ENCODE measurements at places on chromosomes 5 and 9.

DNA sequence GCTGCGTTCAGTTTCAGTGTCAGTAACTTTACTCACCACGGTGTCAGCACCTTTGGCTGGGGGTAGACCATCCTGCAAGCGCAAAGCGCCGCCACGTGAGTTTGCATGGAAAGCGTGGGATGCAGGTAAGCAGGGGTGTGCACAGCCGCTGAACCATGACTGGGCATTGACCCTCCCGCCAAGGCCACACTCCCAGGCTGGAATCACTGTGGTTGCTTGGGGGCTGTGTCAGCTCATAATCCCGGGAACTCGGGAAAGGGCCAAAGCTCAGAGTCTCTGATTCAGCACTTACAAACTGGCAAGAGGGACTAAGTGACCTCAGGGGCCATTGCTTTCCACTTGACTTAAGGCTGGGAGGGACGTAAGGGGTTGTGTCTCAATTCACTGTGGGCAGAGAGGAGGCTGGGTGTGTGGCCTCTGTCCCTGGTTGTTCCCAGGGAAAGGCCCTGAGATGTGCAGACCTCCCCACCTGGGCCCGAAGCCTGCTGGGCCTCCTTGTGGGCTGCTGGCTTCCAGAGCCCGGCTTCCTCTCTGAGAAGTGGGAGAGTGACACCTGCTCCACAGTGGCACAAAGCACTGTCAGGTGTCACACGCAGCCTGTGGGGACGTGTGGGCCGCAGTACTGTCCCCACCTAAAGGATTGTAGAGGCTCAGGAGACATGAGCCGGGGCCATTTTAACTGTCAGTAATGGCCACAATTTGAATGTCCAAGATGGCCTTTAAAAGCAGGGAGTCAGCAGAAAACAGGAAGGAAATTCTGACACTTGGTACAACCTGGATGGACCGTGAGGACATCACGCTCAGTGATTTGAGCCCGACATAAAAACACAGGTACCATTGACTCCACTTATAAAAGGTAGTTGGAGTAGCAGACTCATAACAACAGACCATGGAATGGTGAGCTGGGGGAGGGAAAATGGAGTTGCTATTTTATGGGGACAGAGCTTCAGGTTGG is 16.7 kb downstream of the ABO start:
- DNase-seq, result no peak

GRCh38 chr9:74173284-74173683 is 323.9 kb upstream of the RORB start:
- DNase-seq, result no peak

GRCh38 chr9:33443047-33443446 is 4.3 kb downstream of the AQP3 start:
- DNase-seq, result no peak

GRCh38 chr9:88680505-88681160 is 145.7 kb downstream of the NXNL2 start:
- DNase-seq, result no peak

DNA sequence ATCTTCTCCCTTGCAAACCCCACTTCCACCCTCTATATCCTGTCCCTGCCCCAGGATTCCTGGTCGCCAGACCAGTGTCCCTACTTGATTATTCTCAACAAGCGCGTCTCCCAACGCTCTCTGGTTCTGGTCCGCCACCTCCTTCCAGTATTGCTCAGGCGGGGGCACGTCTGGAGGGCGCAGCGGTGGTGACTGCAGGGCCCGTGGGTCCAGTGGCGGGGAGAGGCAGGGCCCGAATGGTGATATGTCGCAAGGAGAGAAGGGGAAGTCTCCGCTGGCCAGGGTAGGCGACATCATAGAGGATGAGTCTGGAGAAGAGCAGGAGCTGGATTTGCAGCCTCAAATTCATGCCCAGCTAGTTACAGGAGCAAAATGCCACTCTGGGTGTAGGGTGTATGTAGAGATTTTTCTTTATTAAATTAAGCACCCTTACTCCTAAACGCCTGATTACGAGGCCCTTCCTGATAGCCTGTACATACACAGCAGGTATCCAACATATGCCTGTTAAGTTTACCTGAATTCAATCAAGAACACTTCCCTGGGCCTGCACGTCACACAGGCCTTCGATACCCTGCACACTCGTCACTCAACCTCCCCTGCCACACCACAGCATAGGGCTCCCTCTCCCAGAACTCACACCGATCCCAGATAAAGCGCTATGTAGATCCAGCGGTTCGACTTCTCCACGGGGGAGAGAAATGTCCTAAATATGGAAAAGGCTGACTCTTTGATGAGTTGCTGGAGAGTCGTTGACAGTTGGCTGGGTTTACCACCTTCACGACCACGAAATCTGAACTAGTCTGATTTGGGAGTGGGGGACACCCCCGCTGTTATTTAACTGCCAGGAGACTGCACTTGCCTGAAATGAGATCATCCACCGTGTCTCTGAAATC is 4.8 kb downstream of the MCIDAS start:
- no peak for DNase-seq

DNA sequence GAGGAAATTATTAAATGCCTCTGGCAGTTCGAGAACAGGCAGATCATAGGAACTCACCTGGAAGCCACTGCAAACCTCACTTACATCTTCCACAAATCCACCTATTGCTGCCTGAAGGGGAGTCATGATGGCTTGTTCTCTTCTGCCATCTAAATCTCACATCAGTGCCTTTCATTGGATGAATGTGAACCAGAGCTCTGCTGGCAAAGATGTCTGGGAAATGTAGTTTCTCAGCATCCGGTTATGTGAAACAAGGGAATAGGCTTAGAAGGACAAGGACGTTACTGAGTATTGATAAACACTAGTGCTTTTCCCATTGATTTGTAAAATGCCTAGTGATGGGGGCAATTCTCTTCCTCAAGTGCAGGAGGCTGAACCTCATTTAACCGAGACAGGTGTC is 483.3 kb downstream of the ARHGEF28 start:
- DNase-seq, result no peak

- no peak for DNase-seq
Measured at GRCh38 chr5:88393716-88394535, 125.3 kb upstream of the TMEM161B start.

GRCh38 chr9:2125906-2126305 is 110.8 kb downstream of the SMARCA2 start:
- DNase-seq, result no peak

GRCh38 chr9:109440117-109440515 is 58.0 kb downstream of the PTPN3 start:
- DNase-seq, result no peak

DNA sequence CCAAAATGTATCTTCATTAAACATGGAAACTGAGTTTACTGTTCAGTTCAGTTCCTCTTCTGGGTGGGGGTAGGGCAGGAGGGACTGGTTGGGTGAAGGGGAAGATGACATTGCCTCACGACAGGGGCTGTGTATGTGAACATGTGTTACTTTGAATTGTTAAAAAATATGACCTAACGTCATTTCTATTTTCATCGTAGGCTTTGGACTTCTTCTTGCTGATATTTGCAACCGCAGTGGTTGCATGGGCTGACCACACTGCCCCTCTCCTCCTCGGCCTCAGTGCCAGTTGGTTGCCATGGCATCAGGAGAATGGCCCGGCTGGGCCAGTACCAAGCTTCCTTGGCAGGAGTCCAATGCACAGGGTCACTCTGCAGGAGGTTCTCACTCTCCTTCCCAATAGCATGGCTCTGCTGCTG is 41.5 kb downstream of the HACD4 start:
- no peak for DNase-seq

DNA sequence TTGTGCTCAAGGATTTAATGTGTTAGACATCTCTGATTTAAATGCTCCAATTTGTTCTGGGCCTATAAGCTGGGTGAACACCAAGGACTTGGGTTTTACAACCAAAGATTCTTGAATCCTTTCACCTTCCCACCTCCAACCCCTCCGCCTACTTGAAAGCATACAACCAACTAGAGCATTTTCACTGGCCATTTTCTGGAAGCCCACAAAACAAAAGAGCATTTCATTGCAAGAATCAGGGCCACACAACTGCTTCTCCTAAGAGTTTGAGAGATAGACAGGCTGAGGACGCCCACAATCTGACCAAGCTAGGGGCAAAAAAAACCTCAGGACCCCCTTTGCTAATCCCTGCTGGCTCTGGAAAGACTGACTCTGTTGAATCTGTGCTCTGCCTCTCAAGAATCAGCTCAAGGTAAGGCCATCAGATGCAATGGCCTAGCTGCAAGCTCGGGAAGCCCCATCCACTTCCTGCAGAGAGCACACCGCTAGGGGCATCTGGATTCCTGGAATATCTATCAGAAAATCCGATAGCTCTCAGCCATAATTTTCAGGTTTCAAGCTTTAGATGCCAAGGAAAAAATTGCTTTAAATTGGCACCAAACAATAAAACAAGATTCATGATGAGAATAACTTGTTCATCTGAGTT is 57.7 kb downstream of the RETREG1 start:
- DNase-seq, result no peak

DNA sequence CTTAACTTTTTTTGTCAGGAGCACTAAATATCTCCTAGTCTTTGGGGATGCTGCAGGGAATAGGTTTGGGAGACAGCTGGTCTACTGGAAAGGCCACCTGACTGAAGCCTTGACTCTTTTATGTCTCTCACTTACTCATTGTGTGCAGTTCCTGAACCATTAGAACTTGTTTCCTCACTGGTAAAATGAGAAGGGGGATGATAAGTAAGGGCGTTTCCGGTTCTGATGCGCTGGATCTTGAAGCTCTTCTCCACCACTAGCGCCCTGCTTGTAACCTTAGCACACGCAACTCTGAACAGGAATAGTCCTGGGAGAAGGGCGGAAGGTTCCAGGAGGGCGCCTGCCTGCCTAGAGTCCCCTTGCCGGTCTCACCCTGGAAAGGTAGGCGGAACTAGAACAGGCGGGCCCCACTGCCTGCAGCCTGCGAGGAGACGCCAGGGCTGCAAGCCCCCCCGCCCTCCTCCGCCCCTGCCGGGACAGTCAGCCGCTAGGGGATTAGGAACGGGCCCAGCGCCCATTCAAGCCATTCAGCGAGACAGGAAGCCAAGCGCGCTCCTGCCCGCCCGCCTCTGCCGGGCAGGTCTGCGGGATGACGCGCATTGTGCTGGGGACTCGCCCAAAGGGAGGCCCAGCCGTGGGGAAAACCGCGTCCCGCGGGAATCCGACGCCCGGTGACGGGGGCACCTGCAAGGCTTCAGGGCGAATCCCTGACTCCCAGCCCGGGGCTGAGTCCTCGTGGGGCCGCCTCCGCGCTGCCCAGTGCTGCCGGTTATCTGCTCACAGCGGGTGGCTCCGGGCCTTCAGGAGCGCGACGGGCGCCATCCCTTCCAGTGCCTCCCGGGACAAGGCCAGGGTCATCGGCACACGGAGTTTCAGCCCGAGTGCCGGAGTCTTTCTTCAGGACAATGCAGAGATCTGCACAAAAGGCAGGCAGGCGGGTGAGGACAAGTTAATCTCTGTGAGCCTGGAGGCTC is 44.0 kb upstream of the XPA start:
- peak; percentile 31 for DNase-seq

- no peak for DNase-seq
Measured at GRCh38 chr9:38200431-38200830, 131.4 kb upstream of the SHB start.

GRCh38 chr5:143063175-143063970 is 293.2 kb downstream of the ARHGAP26 start:
- DNase-seq, result no peak

DNA sequence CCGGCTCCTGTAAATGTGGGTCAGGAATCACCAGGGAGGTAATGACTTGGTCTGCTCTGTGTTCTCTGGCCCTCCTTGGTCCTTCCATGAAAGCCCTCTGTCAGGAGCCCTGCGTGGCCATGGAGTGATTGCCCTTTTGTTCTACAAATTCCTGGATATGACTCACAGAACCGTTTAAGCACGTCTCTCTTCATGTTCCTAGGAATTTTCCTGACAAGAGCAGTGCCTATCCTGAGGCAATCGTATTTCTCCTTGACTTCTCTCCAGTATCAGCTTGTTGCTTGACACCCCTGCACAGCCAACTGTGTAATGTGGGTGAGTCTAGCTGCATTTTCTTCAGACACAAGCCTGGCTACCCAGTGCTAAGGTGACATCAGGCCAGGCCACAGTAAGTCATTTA is 274.3 kb upstream of the ZNF462 start:
- no peak for DNase-seq

DNA sequence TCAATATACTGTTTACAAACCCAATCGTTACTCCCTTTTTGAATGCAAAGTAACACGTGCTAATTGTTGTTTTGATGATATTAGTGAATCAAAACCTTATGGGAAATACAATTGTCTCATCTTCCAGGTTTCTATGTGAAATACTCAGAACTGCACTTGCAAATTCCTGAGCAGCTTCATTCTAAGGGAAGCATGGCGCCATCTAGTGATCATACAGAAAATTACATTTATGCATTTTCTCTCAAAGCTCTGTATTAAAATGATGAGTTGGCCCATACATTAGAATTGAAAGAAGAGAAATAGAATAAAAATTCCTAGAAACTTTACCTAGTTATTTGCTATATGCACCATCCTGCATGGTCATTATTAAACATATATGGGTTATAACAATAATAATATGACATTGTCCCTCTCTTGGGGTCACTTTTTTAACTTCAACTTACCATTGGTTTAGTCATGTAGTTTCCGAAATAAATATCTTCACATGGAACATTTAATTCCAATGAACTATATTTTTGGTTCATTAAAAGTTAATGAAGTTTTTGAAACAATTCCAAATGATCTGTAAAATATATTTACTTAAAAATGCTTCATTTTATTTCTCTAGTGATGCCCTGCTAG is 220.0 kb downstream of the PDE4D start:
- DNase-seq, result no peak

GRCh38 chr9:71213633-71214032 is 92.2 kb upstream of the TRPM3 start:
- DNase-seq, result no peak

DNA sequence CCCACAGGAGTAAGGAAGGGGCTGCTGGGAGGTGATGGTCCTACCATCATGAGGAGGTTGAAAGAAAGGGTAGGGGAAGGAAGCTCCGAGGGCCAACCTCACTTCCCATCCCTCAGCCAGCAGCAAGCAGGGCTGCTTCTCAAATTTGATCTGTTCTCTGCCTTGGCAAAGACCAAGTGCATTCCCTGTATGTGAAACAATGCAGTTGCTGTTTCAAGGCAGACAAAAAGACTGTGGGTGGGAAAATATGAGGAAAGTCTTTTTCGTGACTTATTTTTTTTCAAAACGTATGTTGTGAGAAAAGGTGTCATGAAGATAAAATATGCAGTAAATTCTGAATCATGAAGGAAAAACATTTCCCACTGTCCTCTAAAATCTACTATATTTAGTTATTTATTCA is 165.9 kb downstream of the ARSB start:
- DNase-seq, result no peak

GRCh38 chr5:41815261-41815660 is 55.0 kb downstream of the OXCT1 start:
- DNase-seq, result no peak

DNA sequence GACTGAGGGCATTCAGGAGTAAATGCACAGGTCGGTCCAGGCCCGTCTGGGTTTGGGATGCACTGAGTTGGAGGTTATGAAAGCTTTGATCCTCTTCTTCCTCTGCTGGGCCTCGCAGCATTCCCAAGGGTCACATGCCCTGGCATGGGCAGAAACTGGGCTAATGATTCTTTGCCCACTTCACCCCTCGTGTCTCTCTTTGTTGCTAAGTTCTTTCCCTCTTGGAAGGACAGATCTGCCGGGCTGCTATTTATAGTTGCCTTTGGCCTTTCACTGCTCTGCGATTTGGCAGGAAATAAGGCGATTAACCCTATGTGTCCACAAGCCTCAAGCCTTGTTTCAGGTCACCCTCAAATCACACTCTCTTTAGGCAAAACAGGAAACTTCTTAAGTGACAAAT is 66.9 kb downstream of the ENTREP1 start:
- DNase-seq, result no peak

- no peak for DNase-seq
Measured at GRCh38 chr5:19210886-19211285, 777.1 kb downstream of the CDH18 start.
